ENCODE measurements at places on chromosomes 7 and 10.

DNA sequence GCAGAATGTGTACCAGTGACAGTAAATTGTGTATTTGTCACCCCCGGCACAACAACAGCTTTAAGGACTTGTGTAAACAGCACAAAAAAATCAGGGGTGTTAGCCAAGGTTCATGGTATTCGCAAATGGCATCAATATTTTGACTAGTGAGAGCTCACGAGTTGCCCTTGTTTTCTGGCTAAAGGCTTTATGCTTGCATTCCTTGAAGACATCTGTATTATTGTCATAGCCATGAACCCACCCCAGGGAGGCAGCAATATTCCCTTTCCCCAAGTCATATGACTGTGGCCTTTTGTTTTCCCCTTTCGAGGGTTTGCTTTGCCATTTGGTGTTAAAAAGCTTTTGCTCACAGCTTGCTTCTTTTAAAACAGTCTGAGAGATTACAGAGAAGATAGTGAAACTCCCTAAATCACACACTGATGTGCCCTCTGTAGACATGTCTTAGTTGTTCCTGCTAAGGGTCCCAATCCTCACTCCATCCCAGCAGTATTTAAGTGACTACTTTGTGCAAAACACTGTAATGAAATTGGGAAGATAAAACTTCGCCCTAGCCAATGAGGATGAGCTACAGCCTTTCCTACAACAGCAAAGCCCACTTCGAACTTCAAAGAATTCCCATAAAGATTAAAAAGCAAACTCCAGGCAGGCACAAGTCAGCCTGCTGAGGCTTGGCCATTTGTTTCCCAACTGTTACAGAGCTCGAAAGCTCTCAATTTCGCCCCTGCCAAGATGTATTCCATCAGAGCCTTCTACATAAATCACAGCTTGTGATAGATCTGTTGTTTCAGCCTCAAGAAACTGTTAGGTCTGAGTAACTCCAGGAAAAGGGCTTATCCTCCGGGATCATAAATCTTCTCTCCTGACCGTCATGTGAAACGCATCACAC is 172.3 kb downstream of the ADAM12 start:
- no peak overlapping the region for H3K27ac ChIP-seq
- DNase-seq = no peak
- no peak overlapping the region for H3K4me3 ChIP-seq
- no peaks in the 10 kb centered on the region for H3K36me3 ChIP-seq
- peaks cover 24% of the 10 kb centered on the region for H3K27me3 ChIP-seq
- peaks cover 2% of the 10 kb centered on the region for H3K4me1 ChIP-seq

DNA sequence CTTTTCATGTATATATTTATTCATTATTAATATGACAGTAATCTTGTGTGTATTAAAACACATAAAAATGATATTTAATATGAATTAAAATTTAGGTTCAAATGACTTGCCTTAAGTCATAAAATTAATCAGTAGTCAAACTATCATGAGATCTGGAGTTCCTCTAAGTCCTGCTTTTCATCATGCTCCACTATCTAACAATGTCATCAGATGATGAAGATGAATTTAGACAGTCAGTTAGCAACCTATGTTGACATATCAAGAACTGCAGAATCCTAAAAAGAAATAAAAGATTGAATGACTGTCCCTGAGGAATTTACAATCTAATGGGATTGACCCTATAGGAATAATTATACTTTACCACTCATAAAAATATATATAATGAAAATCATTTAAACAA is 7.1 kb downstream of the CABCOCO1 start:
- H3K4me3 ChIP-seq = no peak overlapping the region
- H3K36me3 ChIP-seq = no peaks in the 10 kb centered on the region
- no peaks in the 10 kb centered on the region for H3K27me3 ChIP-seq
- H3K4me1 ChIP-seq = no peaks in the 10 kb centered on the region
- no peak overlapping the region for H3K27ac ChIP-seq

- DNase-seq = no peak
- H3K27me3 ChIP-seq = peaks cover 27% of the 10 kb centered on the region
- H3K4me1 ChIP-seq = peaks cover 10% of the 10 kb centered on the region
- H3K27ac ChIP-seq = no peak overlapping the region
Measured at GRCh38 chr10:42952931-42953683, 123.8 kb upstream of the RET start.

- H3K27ac ChIP-seq = no peak overlapping the region
- peaks cover 52% of the 10 kb centered on the region for H3K27me3 ChIP-seq
- no peaks in the 10 kb centered on the region for H3K36me3 ChIP-seq
- peaks cover 2% of the 10 kb centered on the region for H3K4me1 ChIP-seq
Measured at GRCh38 chr7:33888166-33888565, 17.2 kb upstream of the BMPER start.

- H3K36me3 ChIP-seq = no peaks in the 10 kb centered on the region
- DNase-seq = no peak
- no peak overlapping the region for H3K27ac ChIP-seq
- peaks cover 3% of the 10 kb centered on the region for H3K4me1 ChIP-seq
- H3K27me3 ChIP-seq = peaks cover 24% of the 10 kb centered on the region
Measured at GRCh38 chr7:70614237-70615045, 517.5 kb upstream of the GALNT17 start.

All from progenitor cell of endocrine pancreas (in vitro differentiated cells).